Activated CD4-positive, alpha-beta memory T cell treated with anti-CD3 and anti-CD28 coated beads for 36 hours (primary cell): ENCODE measurements at places on chromosomes 6 and 20. TPM values are rescaled to one million over a fixed set of nuclear protein-coding genes. Genes with fewer than 3 reads are reported as not detected.
A peak's percentile ranks its signal among the peaks of the same experiment; 100 is the strongest.

ZSCAN31 gene
- 0.77 TPM for total RNA-seq

GRCh38 chr20:39534846-39535245, 572.7 kb downstream of the DHX35 start:
- DNase-seq, result no peak

GRCh38 chr20:24033151-24033550, 44.6 kb upstream of the GGTLC1 start:
- DNase-seq, result peak; percentile 47

NINL gene
- 3.9 TPM for total RNA-seq

DNA sequence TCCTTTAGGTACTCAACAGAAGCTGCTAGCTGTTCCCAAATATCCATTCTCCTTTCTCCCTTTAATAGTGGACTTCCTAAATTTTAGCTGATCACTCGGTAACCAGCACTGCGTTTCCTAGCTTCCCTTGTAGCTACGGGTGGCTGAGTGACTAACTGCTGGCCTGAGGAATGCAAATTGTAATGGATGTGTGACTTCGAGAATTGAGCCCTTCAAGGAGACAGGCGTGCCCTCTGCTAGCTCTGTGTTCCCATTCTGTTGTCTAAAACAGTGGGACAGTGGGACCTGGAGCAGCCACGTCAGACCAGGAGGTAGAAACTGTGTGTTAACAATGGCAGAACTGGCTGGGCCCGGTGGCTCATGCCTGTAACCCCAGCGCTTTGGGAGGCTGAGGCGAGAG, 56.5 kb downstream of the SCML4 start:
- no peak for DNase-seq

DNA sequence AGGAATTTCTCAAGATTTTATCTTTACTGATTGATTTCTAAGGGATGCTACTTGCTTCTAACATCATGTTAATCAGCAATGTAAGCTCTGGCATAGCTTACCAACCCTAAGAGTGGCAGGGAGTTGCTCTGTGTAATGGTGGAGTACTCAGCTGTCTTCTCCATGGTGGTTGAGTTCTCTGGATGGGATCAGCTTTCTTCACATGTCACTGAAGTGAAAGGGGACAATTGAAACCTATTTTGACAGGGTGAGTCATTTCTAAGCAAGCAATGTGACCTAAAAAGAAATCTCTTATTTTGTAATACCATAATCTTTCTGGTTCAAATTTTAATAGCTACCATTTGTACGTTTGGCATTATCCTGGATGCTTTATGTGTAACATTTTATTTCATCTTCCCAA, 430.4 kb downstream of the GJA1 start:
- no peak for DNase-seq

GRCh38 chr20:39706184-39706663, 744.1 kb downstream of the DHX35 start:
- no peak for DNase-seq

DNA sequence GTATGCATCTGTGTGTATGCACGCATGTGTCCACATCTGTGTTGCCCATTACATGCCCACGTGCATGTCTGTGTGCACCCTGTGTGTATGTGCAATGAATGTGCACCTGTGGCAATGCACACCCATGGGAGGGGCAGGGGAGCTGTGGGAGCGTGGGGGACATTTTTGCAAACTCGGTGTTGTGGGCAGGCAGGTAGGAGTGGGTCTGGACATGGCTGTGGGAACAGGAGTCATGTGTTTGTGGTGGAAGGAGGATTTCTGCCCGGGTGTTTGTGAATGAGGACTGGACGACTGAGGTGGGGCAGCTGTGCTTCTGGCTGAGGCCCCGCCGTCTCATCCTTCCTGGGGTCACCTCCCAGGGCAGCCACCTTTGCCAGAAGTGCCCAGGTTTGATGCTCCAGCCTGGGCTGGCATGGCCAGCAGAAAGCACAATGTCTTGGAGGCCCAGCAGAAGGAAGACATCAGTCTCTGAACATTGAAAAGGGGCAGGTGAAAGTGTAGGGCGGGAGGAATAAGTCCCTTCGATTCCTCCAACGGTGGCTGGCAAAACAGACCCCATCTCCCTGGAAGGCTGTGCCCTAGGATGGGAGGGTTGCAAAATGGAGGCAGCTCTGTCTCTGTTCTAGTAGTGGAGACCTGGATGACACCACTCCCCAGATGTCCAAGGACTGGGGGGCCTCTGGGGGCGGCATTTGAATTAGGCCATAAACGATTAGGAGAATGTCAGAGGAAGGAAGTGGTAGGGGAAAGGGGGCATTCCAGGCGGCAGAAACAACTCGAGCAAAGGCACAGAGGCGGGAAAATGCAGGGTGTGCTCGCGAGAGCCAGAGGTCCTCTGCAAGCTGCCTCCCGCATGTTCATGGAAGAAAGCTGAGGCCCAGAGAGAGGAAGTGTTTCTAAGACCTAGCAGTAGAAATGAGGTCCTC, 19.1 kb upstream of the ARMC12 start:
- DNase-seq, result no peak

- DNase-seq, result no peak
Measured at GRCh38 chr6:147900247-147900830, 391.8 kb downstream of the SAMD5 start.

DYNLT2 gene
- 2.1 TPM for total RNA-seq

GRCh38 chr20:24633521-24633920, 164.1 kb downstream of the SYNDIG1 start:
- no peak for DNase-seq

DNA sequence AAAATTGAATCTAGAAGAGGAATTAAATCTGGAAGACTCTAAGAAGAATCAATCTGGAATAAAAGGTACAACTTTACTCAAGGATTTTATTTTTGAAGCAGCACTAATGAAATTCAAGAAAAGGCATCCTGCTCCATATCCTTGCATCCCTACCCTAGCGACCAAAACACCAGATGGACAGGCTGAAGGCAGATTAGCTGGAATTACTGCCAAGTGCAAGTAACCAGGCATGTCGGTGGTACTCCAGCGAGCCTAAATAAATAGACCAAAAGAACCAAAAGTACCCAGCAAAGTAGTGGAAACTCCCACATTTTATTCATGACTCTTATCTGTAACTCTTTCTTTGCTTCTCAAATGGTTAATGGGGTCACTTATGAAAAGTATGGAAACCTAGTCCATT, 21.0 kb downstream of the OPRM1 start:
- DNase-seq, result no peak

GRCh38 chr6:75052491-75052890, 153.4 kb downstream of the COL12A1 start:
- DNase-seq, result no peak

- DNase-seq, result no peak
Measured at GRCh38 chr6:34052918-34053608, 92.8 kb downstream of the GRM4 start.

DNA sequence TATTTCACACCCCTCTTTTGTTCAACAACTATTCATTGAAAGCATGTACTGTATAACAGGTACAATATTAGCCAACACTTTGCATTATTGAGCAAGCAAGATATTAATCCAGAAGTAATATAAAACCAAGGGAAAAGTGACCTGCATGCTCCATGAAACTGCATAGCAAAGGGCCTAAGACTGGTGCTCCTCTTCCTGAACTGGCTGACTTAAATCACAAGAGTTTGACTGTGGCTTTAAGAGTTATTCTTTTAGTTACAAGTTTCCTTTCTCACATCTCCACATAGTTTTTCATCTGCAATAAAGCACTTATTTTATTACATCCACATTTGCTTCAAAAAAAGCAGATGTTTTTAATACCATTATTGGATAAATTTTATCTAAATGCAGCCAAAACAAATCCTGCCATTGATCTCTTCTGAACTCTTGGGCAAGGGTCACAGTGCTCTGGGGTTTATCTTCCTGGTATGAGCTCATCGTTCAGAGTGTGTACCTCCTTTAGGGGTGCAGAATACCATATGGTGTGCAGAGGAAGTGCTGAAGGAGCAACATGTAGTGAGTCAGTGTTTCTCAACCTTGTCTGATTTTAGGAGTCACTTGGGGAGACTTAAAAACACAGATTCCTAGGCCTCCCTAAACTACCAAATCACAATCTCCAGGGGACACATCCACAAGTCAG, 1225.9 kb upstream of the MAP3K7 start:
- DNase-seq, result no peak

DNA sequence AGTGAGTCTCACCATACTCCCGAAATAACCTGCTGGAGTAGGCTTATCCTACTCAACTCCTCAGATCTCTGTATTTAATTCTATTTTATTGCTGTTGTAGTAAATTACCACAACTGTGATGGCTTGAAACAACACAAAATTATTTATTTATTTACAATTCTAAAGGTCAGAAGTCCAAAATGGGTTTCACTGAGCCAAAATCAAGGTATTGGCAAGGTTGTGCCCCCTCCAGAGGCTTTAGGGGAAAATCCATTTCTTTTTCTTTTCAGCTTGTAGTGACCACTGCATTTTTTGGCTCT, 869 bp upstream of the SLC17A2 start:
- DNase-seq, result no peak

DEFB110 gene
- total RNA-seq, result not detected

GRCh38 chr20:33092361-33092760, 12.9 kb downstream of the BPIFB4 start:
- DNase-seq, result no peak

- peak; percentile 88 for DNase-seq
Measured at GRCh38 chr6:6676910-6677441, 88.5 kb downstream of the LY86 start.

DNA sequence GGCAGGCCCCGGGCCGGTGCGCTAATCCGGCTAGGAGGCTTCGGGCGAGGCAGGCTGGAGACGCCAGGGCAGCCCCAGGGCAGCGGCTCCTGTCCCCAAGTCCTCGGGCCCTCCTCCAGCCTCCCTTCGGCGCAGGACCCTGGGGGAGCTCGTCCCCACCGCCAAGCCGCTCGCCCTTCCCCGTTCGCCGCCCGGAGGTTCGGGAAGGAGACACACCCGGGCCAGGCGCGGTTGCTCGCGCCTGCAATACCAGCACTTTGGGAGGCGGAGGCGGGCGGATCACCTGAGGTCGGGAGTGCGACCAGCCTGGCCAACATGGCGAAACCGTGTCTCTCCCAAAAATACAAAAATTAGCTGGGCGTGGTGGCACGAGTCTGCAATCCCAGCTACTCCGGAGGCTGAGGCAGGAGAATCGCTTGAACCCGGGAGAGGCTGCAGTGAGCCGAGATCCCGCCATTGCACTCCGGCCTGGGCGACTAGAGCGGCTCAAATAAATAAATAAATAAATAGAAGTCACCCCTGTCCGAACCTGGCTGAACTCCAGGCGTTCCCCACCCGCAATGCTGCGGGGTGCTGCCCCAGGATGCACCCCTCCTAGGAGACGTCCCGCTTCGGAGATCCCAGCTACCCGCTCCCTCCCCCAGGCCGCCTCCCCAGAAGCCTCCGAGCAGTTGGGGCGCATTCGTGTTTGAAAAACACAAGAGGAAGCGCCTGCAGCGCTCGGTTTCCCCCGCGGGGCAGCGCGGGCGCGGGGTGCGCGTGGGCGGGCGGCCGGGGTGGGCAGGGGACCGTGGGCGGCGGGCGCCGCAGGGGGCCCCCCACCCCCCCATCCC, 27.5 kb downstream of the SERPINB9 start:
- peak; percentile 63 for DNase-seq

GRCh38 chr20:48823476-48823875, 4.3 kb downstream of the PREX1 start:
- no peak for DNase-seq

SRMS gene
- total RNA-seq, result not detected

GRCh38 chr6:56716229-56716628, 73.5 kb upstream of the DST start:
- no peak for DNase-seq

DNA sequence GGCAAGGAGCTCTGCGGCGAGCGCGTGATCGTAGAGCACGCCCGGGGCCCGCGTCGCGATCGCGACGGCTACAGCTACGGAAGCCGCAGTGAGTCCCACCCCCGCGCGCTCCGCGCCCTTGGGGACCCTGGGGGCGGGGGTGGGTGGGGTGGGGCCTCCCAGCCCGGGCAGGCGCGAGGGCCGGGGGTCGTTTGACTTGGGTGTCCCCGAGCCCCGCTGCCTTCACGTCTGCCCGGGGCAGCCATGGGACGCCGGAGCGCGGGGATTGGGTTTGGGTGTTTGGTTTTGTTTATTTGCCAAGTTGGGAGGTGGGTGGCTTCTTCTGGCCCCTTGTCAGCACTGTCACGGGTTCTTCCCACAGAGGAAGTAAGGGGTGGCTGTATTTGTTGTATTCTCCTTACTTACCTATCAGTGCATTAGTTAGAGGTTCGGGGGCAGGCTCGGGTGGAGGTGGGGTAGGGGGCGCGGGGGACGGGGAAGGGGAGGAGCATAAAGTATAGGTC, 777 bp downstream of the SRSF6 start:
- no peak for DNase-seq
